ENCODE measurements at places on chromosomes 1 and 21.

DNA sequence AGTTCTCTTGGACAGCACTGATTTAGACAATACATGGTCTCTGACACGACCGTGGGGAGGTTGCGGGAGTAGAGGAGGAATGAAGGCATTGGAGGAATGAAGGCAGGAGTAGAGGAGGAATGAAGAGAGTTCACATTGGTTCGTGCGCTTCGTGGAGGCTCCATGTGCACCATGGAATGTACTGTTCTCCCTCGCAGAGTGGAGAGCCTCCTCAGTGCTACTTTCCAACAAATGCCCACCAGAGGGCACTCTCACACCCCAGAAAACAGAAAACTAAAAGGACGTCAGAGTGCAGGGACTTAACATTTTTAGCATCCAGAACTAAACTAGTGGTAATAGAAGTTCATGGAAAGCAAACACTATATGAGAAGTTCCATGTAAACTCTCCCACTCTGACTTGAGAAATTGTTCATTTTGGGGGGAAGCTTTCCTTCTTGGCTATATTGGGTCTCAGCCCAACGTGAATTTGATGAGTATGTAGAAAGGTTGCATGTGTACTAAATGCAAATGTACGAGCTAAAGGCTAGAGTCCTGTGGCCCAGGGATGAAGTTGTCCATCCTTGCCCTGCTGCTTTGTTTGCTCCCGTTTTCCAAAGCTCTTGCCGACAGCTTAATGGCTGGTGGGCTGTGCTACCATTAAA lies 211.6 kb downstream of the LMX1A start:
- peak; percentile 71 for DNase-seq

DNA sequence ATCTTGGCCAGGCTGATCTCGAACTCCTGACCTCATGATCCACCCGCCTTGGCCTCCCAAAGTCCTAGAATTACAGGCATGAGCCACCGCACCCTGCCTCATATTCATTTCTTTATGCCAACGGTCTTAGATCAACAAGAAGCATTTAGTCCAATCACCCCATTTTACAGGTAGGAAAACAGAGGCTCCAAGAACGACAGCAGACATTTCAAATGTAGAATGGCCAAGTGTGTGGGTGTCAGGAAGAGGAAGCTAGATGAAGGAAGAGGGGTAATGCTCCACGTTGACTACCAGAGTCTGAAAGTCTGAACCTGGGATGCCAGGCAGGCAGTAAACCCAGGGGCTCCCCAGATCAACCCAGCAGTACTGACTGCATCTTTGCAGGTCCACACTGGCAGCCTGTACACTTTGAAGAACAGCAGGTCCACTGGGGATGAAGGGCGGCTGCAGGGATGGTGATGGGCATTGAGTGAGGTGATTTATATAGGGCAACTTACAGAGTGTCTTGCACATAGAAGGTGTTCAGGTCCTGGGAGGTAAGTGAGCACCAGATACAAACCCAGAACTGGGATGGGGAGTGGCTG lies 120.2 kb downstream of the EPHB2 start:
- no peak for DNase-seq

GRCh38 chr21:34936883-34937563 lies 112.1 kb downstream of the RUNX1 start:
- DNase-seq: no peak

DNA sequence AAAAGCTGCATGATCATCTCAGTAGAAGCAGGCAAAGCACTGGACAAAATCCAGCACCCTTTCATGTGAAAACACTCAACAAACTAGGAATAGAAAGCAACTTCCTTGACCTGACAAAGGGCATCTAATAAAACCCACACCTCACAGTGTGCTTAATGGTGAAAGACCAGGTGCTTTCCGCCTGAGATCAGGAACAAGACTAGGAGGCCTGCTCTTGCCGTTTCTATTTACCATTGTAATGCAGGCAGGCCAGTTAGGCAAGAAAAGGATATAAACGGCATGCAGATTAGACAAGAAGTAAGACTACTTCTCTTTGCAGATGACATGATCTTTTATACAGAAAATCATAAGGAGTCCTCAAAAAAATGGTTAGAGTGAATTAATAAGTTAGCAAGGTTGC lies 37.2 kb downstream of the SLC37A1 start:
- no peak for DNase-seq

- DNase-seq: no peak
These were observed 13.4 kb upstream of the HMCN1 start for GRCh38 chr1:185720633-185721272.

DNA sequence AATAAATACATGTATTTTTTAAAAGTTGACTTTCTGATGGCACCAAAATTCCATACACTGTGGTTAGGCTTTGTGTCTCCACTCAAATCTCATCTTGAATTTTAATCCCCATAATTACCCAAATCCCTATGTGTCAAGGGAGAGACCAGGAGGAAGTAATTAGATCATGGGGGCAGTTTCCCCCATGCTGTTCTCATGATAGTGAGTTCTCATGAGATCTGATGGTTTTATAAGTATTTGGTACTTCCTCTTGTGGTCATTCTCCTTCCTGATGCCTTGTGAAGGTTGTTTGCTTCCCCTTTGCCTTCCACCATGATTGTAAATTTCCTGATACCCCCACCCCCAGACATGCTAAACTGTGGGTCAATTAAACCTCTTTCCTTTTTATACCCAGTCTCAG lies 1218.4 kb upstream of the PRMT6 start:
- DNase-seq: no peak

Data from NCI-H187 (cell line).